HT1080 (cell line): ENCODE measurements at places on chromosomes 13 and 19. TPM values are rescaled to one million over a fixed set of nuclear protein-coding genes. Genes with fewer than 3 reads are reported as not detected.

Gene KLK12
- total RNA-seq = not detected in 2 replicates

Gene OR7C1
- total RNA-seq = not detected in 2 replicates

Gene CFAP97D2
- total RNA-seq = not detected in 2 replicates

Gene ATF5
- total RNA-seq = 13.6 and 17.4 TPM in 2 replicates

Gene KCNRG
- 1.1 and 2.3 TPM in 2 replicates for total RNA-seq

Gene TPP2
- 41.1 and 47.0 TPM in 2 replicates for total RNA-seq

Gene MAN2B1
- total RNA-seq = 31.2 and 38.5 TPM in 2 replicates

Gene ZNF264
- total RNA-seq = 26.9 and 32.3 TPM in 2 replicates

Gene PRKCG
- 0.43 TPM in 1 of 2 replicates, not detected in the other for total RNA-seq

Gene IQCN
- not detected in 2 replicates for total RNA-seq

Gene SMAD9
- 2.1 and 2.8 TPM in 2 replicates for total RNA-seq

Gene INSL3
- total RNA-seq = not detected in 2 replicates

Gene CCL25
- not detected in 2 replicates for total RNA-seq

Gene IGSF23
- total RNA-seq = not detected in 2 replicates

Gene LSR
- total RNA-seq = 0.23 and 1.3 TPM in 2 replicates

Gene KMT2B
- total RNA-seq = 7.7 and 10.9 TPM in 2 replicates

Gene APC2
- total RNA-seq = 0.53 and 0.63 TPM in 2 replicates

Gene LYPD3
- total RNA-seq = not detected in 2 replicates

Gene CATSPERD
- total RNA-seq = 0.20 TPM in 1 of 2 replicates, not detected in the other

Gene DUS3L
- total RNA-seq = 56.5 and 71.8 TPM in 2 replicates

Gene ZNF773
- 21.9 and 22.3 TPM in 2 replicates for total RNA-seq

Gene PLA2G4C
- total RNA-seq = 1.6 and 1.9 TPM in 2 replicates

Gene SOX1
- total RNA-seq = not detected in 2 replicates

Gene NALCN
- total RNA-seq = 3.1 and 3.3 TPM in 2 replicates

Gene C5AR2
- 0.30 TPM in 1 of 2 replicates, not detected in the other for total RNA-seq
